CD4-positive, alpha-beta T cell (primary cell): ENCODE measurements at places on chromosomes 6 and 20.
A peak's percentile ranks its signal among the peaks of the same experiment; 100 is the strongest.

DNA sequence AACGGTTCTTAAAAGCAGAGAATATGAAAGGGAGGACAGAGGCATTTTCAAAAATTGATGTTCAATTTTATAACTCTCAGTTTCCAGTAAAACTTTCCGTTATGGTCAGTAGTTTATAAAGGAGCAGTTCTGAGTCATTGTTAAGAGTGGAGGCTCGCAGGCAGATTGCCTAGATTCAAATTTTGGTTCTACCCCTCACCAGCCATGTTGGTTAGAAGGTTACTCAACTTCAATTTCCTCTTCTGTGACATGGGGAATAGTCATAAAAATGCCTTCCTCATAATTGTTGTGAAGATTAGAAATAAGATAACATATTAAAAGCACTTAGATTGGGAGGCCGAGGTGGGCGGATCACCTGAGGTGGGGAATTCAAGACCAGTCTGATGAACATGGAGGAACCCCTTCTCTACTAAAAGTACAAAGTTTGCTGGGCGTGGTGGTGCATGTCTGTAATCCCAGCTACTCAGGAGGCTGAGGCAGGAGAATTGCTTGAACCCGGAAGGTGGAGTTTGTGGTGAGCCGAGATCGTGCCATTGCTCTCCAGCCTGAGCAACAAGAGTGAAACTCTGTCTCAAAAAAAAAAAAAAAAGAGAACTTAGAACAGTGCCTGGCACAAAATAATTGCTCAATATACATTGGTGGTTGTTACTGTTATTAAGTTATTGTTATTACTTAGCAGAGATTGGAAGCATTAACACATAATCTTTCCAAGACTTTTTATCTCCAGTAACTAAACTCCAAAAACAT, 348.9 kb downstream of the NRN1 start:
- peak; percentile 27 for DNase-seq

GRCh38 chr20:5848711-5849505, 98.7 kb downstream of the SHLD1 start:
- DNase-seq = no peak

- DNase-seq = no peak
Observed at GRCh38 chr20:33301192-33301930, 18.3 kb downstream of the BPIFB1 start.

DNA sequence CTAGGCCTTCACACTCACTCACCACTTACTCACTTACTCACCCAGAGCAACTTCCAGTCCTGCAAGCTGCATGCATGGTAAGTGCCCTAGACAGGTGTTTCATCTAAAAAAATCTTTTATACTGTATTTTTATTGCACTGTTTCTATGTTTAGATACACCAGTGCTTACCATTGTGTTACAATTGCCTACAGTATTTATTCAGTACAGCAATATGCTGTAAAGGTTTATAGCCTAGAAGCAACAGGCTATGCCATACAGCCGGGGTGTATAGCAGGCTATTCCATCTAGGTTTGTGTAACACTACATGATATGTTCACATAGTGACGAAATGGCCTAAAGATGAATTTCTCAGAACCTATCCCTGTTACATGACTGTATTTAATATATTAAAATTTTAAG, 37.1 kb upstream of the KCNK5 start:
- DNase-seq = no peak

DNA sequence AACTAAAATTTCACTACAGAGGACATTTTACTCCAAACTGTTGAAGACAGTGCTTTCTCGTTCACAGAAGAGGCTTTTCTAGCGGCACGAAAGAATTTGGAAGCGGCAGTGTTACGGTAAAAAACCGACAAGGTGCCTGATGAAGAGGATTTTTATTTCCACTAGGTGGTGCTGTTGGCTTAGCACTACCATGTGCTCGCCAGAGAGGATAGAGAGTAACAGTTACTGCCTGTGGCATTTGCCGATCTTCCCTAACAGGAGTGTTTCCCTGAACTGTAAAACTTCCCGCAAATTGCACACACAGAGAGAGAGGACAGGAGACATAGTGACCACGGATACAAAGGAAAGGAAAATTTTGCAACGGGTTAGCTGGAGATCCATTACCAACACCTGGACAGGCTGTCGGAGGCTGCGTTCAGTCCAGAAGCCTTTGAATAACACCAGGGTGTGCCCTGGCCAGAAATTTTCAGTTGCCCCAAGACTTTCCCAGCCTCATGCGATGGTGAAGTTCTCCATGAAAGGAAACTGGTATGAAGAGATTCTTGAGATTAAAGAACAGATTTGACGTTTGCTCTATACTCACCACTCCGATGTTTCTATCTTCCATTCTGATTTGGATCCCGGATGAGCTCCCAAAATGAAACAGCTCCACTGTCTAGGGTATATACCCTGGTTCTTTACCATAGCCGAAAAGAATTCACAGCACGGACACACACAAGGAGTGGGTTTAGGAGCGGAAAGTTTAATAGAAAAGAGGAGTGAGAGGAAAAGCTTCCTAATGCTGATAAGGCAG, 48.1 kb downstream of the HLA-DPB1 start:
- peak; percentile 44 for DNase-seq

GRCh38 chr20:54122189-54122588, 51.6 kb downstream of the CYP24A1 start:
- no peak for DNase-seq

GRCh38 chr6:10658910-10659698, 35.3 kb downstream of the C6orf52 start:
- no peak for DNase-seq
